ENCODE measurements at places on chromosomes 3 and 15. TPM values are rescaled to one million over a fixed set of nuclear protein-coding genes. Genes with fewer than 3 reads are reported as not detected.

DNA sequence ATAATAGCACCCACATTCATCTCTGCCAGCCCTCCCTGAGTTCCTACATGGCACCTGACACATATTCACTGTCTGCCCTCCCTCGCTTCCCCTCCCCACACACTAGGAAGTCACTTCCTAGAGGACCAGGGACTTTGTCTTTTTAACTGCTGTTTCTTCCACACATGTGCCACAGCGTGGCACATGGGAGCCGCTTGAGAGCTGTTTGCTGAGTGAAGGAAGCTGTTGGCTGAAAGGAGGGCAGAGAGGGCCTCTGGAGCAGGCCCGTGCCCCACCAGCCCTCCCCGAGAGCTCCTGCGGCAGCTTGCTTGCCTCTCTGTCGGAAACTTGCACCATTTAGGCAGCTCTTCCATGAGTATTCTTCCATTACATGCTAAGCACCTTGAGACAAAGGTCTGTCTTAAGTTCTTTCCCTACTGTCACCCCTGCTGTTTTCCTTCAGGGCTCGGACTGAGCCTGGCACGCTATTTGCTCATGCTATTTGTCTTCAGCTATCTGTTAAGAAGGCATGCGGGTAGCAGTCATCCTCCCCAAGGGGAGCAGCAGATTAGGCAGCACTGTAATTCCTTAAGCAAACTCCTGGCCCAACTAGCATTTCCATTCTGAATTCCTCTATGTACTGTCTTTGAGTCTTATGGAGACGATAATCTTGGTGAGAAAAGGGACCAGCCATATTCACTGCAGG, 72.2 kb downstream of the CACNA1D start:
- no peak for DNase-seq

Gene TMC3
- total RNA-seq, result not detected

- no peak for DNase-seq
Measured at GRCh38 chr3:24389108-24390090, 105.3 kb downstream of the THRB start.

Gene RHOV
- total RNA-seq, result 0.23 TPM

DNA sequence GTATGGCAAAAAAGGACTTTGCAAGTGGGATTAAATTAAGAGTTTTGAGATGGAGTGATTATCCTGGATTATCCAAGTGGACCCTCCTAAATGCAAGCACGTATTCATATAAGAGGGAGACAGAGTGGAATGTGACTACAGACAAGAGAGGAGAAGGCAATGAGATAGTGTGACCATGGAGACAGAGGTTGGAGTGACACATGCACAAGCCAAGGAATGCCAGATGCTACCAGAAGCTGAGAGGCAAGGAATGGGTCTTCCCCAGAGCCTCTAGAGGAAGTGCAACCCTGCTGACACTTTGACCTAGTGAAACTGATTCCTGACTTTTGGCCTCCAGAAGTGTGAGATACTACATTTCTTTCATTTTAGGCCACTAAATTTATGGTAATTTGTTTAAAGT, 117.2 kb downstream of the UACA start:
- DNase-seq, result no peak

- DNase-seq, result peak; percentile 92
Measured at GRCh38 chr3:183306798-183307671, 54.0 kb downstream of the B3GNT5 start.

Gene GP5
- total RNA-seq, result not detected

Gene CCR5
- not detected for total RNA-seq

- peak; percentile 78 for DNase-seq
Measured at GRCh38 chr3:189455641-189456417, 175.4 kb upstream of the TP63 start.

DNA sequence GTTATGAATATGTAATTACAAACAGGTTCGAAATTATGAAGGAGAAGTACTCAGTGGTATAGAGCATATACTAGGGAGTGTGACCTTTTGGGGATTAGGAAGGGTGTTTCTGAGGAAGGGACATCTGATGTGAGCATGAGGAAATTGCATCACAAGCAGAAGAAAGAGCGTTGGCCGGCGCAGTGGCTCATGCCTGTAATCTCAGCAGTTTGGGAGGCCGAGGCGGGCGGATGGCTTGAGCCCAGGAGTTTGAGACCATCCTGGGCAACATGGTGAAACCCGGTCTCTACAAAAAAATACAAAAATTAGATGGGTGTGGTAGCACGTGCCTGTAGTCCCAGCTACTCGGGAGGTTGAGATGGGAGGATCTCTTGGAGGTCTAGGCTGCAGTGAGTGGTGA, 6.9 kb downstream of the CMTM7 start:
- no peak for DNase-seq

GRCh38 chr3:72932416-72932815, 44.6 kb downstream of the GXYLT2 start:
- DNase-seq, result no peak

Gene TMA7
- 765 TPM for total RNA-seq

DNA sequence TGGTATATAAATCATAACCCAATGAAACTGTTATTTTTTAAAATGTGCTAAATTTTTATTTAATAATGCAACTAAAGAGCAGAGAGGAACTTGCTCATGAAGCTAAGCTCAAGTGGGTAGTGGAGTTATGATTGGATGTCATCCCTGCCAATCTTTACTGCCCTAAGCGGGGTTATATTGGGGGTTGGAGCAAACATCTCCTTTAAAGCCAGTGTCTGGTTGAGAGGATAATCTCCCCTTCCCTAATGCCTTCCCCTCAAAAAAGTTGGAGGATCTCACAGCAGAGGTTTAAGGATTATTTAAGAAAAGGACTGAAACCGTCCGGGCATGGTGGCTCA, 32.1 kb upstream of the CLASP2 start:
- no peak for DNase-seq

- no peak for DNase-seq
Measured at GRCh38 chr3:16380421-16380820, 115.4 kb downstream of the OXNAD1 start.

GRCh38 chr3:39765575-39765974, 43.8 kb upstream of the MYRIP start:
- DNase-seq, result no peak

DNA sequence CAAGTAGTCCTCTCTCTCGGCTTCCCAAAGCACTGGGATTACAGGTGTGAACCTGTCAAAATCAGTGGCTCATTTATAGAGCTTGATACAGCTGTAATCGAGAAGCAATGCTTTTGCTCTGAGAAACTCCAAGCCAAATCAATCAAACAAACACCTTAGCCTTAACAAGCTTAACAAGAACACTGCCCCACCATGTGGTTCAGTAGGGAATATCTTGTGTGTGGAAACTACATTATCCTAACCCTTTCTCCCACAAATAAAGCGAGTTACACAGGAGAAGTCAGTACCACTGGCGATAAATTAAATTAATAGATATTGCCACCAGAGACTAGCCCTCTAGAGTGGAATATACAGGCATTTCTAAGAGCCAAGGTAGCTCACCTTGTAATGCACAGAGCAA, 13.9 kb downstream of the CDAN1 start:
- DNase-seq, result no peak

- DNase-seq, result no peak
Measured at GRCh38 chr15:61364871-61365270, 135.8 kb upstream of the RORA start.

Gene RSRC1
- total RNA-seq, result 57.2 TPM

GRCh38 chr3:170024581-170024980, 13.2 kb upstream of the GPR160 start:
- DNase-seq, result no peak

GRCh38 chr15:79057050-79057449, 33.5 kb downstream of the RASGRF1 start:
- no peak for DNase-seq

DNA sequence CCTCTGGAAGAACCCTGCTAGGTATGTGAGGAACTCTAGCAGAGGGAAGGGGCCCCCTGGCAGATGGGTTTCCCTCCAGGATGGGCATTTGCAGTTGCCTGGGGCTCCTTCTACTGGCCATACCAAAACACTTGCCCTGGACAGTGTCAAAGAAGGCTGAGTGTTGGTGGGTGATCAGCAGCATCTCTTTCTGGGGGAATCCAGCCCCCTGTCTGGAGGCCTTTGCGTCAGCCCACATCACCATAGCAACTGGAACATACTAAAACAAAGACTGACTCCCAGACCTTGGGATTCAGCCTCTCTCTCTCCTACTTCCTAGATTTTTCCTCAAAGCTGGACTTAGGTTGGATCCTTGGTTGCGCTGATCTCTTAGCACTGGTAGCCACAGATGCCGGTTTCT, 8.1 kb downstream of the CEMIP start:
- no peak for DNase-seq

DNA sequence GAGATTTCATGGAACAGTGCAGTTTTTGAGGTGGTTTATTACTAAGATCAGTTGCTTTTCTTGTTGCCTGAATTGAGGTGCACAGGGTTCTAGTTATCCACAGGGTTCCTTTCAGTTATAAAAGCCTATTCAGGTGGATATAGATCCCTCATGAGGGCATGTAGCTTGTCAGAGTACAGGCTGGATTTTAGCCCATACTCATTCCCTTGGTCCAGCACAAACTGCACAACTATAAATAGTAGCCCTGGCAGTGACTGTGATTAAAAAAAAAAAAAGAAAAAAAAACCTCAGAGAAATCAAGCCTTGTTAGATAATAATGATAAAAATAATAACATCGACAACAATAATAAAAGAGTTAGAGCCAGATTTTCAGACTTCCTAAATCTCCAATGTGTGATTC, 154.3 kb downstream of the ZBBX start:
- no peak for DNase-seq

DNA sequence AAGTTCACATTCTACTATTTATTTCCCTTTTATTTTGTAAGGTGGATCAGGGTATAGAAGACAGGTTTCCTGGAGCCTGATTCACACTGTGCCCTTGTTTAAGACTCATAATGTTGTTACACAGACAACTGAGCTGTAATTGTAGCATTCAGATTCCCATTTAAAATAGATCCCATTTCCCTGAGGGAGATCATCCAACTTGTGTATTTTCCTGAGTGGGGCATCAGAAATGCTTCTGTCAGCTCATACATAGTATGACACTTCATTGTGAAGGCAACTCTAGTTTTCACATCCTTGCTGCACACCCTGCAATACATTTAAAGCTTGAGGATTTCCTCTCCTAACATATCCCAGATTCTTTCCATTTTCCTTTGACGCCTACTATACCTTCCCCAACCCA, 659.7 kb downstream of the GRM7 start:
- DNase-seq, result no peak

GRCh38 chr3:55873523-55874254, 386.6 kb upstream of the WNT5A start:
- DNase-seq, result no peak

GRCh38 chr3:38907426-38907825, 91.4 kb upstream of the SCN10A start:
- no peak for DNase-seq

DNA sequence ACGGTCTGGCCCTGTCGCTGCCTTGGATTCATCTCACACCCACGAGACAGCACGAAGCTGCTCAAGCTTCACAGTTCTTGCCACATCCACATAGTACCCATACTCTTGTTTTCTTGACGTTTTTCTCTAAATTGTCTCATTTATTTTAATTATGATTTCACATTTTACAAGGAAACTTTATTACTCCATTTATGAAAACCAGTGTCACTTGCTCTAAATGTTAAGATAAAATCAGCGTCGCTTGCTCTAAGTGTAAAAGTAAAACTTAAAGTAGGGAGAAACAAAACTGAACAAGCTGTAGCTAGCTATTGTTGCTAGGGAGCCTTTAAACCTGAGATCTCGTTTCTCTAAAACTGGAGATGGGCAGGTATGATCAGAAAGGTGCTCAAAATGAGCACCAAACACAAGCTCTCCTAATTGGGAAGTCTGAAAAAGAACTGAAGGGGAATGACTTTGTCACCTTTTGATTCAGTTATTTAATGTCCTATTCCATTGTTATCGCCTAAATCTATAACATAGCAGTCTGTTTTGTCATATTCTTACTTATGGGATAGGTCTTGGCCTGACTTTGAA, 680 bp downstream of the IFT122 start:
- no peak for DNase-seq

- no peak for DNase-seq
Measured at GRCh38 chr15:47998619-47999019, 122.2 kb upstream of the SLC24A5 start.

- peak; percentile 18 for DNase-seq
Measured at GRCh38 chr15:70079888-70080287, 17.8 kb downstream of the TLE3 start.

DNA sequence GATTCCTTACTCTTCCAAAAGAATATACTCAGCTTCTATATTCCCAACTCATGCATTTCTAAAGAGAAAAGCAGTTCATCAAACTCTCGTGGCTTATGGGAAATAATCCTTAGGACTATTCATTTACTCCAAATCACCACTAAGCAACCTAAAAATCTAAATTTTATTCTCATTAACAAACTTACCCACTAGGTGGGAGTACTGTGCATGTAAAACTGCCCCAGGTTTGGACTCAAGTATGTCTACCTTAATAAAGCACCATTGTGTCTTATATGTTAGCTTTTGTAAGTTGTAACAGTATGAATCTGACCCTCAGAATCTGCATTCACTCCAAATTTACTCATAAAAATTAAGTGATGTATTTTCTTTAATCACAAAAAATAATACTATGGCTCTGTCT, 25.3 kb downstream of the RAD18 start:
- peak; percentile 26 for DNase-seq

DNA sequence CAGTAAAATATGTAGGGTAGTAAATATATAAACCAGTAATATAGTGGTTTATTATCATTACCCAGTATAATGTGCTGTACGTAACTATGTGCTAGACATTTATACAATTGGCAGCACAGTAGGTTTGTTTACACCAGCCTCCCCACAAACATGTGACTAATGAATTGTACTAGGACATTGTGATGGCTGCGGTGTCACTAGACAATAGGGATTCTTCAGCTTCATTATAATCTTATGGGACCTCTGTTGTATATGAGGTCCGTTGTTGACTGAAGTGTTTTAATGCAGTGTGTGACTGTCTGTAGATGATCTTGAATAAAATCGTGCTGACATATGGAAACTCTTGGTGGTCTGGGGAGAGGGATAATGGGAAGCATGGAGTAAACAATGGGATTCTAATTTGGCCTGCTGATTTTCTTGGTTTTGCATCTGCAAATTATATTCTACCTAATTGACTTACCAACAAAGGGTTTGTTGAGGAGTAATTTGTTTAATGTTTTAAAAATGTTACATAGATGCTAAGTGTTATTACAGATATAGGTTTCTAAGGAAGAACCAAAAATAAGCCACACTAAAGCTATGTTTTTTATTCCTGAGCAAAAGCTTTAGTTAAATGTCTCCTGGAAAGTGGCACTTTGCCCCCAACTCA, 496.5 kb upstream of the TBL1XR1 start:
- DNase-seq, result no peak

- no peak for DNase-seq
Measured at GRCh38 chr15:95365511-95366107, 964.9 kb upstream of the NR2F2 start.

Gene MUC4
- total RNA-seq, result 0.06 TPM

All from Caki2 (cell line).